ENCODE measurements at places on chromosomes 5 and 9. TPM values are rescaled to one million over a fixed set of nuclear protein-coding genes. Genes with fewer than 3 reads are reported as not detected.

The PCDHA9 gene
- polyA plus RNA-seq = 0.08 TPM

DNA sequence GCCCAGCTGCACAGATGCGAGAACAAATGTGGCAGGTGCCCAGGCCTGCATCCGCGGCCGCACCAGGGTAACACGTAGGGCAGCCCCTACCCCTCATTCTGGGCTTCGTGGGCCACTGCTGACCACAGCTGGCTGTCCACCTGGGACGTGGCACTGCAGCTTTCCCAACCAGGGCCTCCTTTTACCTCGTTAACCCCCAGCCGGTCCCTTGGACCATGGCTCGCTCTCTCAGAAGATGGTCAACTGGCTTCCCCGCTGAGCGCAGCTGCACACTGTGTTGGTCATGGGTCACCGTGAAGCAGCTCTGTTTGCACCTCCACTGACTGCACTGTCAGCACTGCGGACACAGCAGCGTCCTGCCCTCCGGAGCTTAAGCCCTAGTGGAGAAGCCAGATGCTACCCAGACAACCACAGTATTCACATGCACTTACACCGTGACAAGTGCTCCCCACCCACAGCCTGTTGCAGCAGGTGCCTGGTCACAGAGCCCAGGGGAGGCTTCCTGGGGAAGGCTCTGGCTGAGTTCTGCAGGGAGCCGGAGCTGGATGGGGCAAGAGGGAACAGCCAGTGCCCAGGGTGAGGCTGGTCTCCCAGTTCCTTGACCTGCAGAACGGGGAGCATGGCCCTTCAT, 10.5 kb upstream of the PLEKHG4B start:
- DNase-seq = no peak

- no peak for DNase-seq
Observed at GRCh38 chr5:176846335-176847140, 36.2 kb downstream of the UNC5A start.

- DNase-seq = no peak
Observed at GRCh38 chr5:76477571-76477970, 74.5 kb downstream of the IQGAP2 start.

DNA sequence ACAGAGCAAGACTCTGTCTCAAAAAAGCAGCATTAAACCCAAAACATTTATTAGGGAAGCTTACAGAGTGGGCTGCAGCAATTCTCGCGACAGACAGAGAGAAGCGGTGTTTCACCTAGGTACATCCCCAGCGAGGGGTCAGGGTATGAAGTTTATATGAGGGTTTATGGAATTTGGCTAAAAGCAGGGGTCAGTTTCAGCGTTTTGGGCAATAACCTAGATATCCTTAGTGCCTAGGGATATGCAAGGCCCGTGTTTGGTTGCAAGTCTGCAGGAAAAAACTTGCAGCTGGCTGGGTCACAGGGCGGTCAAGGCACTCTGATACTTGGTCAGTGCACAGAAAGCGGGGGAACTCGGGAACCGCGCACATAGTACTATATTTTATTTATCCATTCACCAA, 649 bp upstream of the GLE1 start:
- DNase-seq = no peak

Data from renal pelvis (tissue), 12 donors.